Activated CD8-positive, alpha-beta memory T cell treated with anti-CD3 and anti-CD28 coated beads for 4 hours (primary cell): ENCODE measurements at places on chromosomes 11 and 22.

GRCh38 chr11:92830377-92831155 lies 138.9 kb upstream of the MTNR1B start:
- no peak for DNase-seq

DNA sequence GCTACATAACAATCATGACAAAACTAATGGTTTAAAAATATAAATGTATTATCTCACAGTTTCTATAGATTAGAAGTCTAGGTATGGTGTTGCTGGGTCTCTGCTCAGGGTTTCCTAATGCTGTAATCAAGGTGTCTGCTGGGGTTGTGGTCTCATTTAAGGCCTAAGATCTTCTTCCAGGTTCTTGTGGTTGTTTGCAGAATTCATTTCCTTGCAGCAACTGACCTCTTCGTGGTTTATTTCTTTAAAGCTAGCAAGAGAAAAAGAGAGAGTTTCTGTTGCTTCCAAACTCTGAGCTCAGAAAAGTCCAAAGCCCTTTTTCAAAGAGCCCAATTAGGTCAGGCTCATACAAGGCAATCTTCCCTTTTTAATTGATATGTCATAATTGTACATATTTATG lies 452.7 kb upstream of the CCDC179 start:
- no peak for DNase-seq

DNA sequence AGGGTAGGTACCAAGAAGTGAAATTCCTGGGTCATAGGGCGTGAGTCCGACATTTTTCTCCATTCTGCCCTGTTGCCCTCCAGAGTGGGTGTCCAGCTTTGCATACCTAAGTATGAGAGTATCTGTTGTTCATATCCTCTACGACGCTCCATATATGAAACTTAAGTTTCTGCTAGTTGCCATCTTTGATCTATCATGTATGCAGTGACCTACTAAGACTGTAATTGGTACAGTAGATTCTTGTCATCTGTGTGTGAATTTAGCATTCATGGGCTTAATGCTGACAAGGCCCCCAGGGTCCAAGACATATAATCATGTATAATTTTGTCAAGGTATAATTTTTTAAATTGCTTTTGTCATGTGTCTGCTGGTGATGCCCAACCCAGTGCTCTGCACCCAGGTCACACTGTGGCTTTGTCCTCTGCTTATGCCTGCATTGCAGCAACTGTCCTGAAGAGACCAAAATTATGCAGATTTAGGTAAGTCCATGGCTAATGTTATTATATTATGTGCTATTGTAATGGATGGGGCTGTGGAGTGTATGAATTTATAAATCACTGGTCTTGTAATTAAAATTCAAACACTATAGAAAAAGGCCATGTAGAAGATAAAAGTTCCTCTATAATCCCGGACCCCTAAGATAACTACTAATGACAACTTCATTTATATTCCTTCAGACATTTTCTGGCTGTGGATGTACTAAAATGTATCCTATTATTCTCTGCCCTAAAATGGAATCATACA lies 12.2 kb downstream of the NEAT1 start:
- DNase-seq: no peak

GRCh38 chr11:125935056-125935455 lies 10.8 kb upstream of the VSIG10L2 start:
- no peak for DNase-seq

- DNase-seq: no peak
Measured at GRCh38 chr11:46383974-46384701, 2.7 kb downstream of the MDK start.

DNA sequence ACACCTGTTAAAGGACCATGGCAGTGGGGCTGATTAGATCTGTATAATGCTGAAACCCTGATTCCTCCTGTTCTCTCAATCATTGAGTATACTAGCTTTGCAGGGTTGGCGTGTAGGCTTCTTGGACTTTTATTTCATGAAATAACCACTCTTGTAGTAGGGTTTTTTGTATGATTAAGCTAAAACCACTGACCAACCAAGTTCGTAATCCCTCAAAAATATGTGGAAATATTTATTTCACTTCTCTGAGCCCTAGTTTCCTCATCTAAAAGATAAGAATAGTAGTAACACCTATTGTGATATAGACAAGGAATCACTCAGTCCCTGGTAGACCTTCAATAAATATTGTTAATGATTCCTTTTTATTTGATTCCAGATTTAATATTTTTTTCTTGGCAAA lies 4.2 kb downstream of the API5 start:
- DNase-seq: no peak

GRCh38 chr11:3913921-3914320 lies 58.5 kb downstream of the STIM1 start:
- no peak for DNase-seq

DNA sequence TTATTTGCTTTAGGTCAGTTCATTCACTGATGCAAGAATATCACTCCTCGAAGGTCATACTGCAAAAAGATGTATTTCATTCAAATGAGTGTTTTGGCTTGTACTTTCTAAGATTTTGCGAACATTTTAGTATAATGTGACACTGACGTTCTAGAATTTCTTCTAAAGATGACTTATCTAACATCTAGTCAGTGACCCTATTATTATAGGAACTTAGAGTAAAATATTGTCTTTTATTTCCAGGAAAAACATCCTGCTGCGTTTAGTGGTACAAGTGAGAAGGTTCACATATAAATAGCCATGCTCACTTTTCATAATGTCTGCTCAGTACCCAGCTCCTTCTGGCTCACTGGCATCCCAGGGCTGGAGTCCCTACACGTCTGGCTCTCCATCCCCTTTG lies at the start of gene OR52M1:
Gene OR52M1 (plus strand): TSS at position 301 of the 400 bp plus-strand sequence. CDS start 0 bp downstream, at position 301.
- DNase-seq: no peak

DNA sequence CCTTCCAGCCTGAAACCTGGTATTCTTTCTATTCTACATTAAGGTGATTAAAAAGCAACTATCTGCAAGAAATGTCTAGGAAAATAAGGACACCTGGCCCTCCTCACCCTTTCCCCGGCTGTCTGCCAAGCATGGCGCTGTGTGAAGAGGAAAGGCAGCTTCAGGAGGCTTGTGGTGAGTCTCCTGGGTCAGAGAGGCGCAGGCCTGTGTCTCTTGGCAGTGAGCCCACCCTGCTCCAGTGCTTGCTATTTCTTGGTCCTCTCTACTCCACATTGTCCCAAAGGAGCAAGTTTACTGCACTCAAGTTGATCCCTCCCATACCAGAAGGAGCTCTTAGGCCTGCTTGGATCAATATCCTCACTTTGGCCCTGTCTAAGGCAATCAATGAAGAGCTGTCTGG lies 520.7 kb upstream of the B3GAT1 start:
- no peak for DNase-seq

DNA sequence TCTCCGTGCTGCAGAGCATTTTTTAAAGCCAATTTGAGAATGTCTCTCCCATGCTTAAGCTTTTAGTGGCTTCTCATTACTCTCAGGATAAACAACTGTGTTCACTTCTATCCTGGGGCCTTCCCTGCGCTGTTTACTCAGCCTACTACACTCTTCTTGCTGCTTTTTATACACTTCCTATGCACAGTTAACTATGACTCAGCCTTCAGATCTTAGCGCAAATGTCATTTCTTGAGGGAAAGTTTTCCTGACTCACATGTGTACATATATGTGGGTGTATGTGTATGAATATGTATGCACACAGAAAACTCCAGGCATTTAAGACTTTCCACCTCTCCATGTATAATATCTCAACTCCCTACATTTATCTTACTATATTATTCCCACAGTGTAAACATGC lies 9.8 kb downstream of the THAP12 start:
- DNase-seq: no peak

DNA sequence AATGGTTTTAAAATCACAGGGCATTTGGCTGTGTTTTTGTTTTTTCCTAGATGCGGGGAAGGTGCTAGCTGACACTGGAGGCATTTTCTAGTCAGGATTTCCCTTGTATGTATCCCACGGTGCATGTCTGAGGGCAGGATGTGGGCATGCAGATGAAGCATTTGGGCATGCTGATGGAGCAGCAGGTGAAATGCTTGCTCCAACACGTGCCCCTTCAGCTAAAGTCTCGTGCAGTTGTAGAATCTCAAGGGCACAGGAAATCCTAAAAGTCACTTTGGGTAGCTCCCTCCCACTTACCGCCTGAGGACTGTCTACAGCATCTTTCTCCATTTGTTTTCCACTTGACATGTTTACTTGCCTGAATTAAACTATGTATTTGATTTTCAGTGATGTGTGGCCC lies 429.4 kb upstream of the B3GAT1 start:
- no peak for DNase-seq

DNA sequence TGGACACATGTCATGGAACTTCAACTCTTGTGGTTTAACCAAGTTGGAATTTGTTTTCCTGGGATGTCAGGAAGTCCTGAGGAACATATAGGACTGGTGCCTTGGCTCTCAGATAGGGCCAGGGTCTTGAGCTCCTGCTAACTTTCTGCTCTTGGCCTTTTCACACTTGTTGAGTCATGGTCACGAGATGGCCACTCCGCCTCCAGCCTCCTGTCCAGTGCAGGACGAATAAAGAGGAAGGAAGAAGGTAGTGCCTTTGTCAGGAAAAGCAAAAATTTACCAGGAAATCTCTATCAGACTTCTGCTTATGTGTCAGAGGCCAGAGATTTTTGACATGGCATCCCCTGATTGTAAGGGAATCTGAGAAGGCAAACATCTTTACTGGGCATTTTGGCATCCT lies 89.1 kb upstream of the ARHGAP20 start:
- no peak for DNase-seq

DNA sequence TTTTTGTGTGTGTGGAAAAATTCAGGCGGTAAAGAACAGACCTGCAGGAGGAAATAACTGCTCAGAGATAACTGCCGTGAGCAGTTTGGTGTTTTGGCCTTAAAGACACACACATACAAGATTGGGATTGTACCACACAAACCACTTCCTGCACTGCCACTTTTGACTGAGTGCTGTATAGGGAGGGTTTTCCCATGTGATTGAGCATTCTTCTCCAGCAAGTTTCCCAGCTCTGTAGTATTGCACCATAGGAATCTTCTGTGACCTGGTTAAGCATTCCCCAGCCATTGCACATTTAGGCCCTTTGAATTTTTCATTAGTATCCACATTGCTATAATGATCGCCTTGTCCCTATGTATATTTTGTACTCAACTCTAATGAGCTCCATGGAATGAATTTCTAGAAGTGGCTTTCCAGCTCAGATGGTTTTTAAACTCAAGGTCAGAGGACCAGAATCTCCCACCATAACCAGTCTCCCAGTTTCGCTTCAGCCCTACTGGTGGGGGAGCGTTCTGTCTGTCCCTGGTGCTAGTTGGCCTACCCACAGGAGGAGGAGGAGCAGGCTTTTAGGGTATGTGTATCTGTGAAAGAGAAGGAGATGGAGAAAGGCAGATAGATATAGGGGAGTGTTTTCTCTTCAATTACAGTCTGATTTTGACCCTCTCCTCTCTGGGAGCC lies 9.3 kb downstream of the CD82 start:
- DNase-seq: no peak

GRCh38 chr11:44746894-44747293 lies 20.1 kb downstream of the TSPAN18 start:
- no peak for DNase-seq

- no peak for DNase-seq
Measured at GRCh38 chr11:9642894-9643293, 21.0 kb upstream of the SWAP70 start.

- DNase-seq: no peak
Measured at GRCh38 chr22:48426466-48427380, 1401.0 kb downstream of the BRD1 start.

DNA sequence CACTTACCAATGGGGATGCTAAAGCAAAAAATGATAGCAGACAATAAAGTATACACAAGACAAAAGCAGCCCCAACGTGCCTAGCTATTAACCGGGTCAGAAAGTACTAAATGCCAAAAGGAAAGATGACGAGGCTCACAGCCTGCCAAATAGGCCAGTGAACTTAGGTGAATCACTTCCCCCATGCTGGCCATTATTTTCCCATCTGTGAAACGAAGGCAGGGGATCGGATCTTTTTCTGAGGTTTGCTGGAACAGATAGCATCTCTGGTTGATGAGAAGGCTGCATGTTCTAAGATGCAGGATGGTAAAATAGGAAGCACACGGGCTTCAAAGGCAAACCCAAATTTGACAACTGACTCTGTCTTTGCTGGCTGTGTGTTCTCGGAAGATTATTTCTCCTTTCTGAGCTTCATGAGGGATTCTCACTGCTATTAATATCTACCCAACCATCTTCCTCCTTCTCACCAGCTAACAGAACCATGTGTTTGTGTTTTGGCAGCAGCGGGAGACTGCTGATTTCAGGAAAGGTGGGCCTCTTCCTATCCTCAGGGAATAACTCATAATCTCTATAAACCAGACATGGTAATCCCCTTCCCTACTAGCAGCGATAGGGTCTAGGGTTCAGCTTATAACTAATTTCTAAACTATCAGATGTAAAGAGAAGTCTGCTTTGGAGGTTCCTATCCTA lies 390.7 kb downstream of the LARGE1 start:
- no peak for DNase-seq

DNA sequence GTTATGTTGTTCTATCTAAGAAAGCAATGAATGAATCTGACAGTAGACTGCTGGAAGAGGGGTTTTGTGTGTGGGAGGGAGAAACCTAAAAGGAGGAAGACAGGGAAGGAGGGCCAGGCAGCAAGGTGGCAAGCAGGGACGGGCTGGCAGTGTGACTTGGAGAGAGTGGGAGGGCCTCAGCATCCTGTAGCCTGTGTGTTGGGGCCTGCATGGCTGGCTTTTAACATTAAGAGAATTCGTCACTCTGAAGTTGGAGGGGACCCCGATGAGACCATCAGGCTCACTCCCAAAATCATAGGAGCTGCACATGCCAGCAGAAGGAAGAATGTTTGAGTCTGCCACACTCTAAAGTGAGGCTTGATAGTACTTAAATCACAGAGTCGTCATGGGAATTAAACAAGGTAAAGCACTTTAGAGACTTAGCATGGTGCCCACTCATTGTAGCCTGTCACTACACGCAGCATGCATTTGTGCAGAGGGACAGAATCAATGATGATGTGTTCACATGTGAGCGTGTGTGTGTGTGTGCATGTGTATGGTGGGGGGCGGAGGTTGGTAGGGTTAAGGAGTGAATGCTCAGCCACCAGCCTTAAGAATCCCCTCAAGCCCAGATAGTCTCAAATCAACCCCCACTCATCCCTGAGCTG lies 199.5 kb downstream of the TENM4 start:
- DNase-seq: no peak

DNA sequence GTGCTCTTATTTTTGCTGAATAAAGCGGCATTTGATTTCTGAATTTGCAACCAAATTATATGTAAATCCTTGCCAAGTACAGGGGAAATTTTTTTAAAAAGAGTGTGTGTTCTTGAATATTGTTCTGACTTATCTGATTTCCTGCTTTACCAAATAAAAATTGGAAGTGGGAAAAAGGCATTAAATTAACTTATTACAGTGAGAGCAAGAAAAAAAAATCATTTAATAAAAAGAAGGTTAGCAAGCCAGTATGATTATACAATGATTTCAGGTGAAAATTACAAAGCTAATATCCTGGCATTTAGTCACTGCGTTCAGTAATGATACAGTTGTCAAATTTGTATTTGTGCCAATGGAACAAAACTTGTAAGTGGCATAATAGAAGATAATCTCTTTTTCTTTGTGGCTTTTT lies 82.1 kb upstream of the PPARA start:
- DNase-seq: no peak

DNA sequence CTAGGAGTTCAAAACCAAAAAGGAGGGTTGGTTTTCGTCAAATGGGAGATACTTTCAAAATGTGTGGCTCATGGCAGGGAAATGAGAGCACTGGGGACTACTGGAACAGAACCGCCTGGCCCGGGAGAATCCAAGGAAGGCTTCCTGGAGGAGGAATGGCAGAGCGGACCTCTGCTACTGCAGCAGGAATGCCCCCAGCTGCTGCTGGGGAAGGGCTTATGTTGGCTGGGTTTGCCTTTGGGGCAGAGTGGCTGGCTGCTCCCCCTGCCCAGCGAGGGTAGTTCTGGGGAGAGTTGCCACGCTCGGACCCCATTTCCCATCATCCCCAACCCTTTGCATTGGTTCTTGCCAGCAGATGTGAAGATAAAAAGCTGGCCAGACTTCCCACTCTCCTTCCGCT lies 10.6 kb upstream of the APOBEC3A start:
- DNase-seq: no peak
